ENCODE measurements at places on chromosomes 5 and 9.
A peak's percentile ranks its signal among the peaks of the same experiment; 100 is the strongest.

GRCh38 chr5:122703203-122703602, 71.7 kb upstream of the SNX2 start:
- DNase-seq = no peak

DNA sequence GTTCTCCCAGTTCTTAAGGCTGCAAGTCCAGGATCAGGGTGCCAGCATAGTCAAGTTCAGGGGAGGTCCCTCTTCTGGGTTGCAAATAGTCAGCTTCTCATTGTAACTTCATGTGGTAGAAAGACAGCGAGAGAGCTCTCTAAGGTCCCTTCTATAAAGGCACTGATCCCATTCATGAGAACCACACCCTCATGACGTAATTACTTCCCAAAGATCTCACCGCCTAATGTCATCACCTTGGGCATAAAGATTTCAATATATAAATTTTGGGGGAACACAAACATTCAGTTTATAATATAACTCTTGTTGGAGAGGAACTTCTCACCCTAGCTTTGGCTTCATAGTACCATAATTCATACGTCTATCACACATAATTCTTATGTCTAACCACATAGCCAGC, 203.9 kb upstream of the VLDLR start:
- no peak for DNase-seq

GRCh38 chr9:75139201-75139600, 50.9 kb downstream of the OSTF1 start:
- DNase-seq = no peak

DNA sequence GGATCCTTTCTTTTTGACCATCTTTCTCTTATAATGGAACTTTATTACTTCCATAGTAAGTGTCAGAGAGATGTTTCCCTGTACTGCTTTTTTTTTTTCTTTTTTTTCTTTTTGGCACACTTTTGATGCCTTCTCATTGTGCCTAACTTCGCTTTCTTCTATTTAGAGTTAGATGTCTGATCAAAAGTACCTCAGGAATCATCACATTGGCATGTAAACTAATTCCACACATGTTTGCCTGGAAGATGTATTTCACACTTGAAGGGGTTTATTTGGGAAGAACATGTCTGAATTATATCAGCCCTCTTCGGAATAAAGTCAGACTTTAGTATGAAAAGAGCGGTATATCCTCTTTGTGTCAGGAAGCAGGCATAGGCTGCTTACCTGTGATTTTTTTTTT, 35.1 kb downstream of the SMARCA2 start:
- no peak for DNase-seq

DNA sequence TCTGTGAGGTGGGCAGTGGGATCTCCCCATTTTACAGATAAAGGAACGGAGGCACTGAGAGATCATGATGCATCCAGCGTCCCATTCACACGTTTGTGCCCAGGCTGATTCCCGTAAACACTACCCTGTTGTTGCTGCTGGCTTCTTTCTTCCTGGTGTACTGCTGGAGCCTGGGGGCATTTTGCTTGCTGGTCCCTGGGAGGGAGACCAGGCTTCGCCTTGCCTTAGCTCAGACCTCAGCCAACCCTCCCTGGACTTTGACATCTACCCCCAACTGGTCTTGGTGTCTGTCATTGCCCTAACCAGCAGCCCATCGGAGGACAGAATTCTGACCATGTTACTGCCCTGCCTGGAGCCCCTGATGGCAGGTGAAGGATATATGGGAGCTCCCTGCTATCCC, 82.4 kb downstream of the ZNF618 start:
- DNase-seq = no peak

- DNase-seq = no peak
Measured at GRCh38 chr5:5558102-5558501, 135.6 kb downstream of the ICE1 start.

GRCh38 chr5:11322133-11322532, 561.1 kb upstream of the DAP start:
- peak; percentile 31 for DNase-seq

GRCh38 chr9:124030969-124031451, 19.4 kb downstream of the LHX2 start:
- DNase-seq = no peak

GRCh38 chr9:125749287-125749935, 2.2 kb downstream of the PBX3 start:
- no peak for DNase-seq

DNA sequence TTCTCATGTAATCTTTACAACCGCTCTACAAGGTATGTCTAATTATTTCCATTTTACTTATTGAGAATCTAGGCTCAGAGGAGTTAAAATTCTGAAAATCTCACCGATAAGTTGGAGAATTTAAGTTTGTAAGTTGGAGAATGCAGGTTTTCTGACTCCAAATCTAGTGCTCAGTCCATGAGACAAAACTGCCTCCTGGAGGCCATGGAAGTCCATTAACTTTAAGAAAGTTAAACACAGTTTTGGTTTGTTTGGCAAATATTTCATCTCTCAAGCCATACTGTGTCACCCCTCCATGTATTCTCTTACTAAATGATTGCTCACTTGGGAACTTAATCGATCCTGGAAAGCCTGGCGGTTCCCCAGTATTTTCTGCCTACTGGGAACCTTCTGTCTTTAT, 52.6 kb downstream of the INIP start:
- no peak for DNase-seq

DNA sequence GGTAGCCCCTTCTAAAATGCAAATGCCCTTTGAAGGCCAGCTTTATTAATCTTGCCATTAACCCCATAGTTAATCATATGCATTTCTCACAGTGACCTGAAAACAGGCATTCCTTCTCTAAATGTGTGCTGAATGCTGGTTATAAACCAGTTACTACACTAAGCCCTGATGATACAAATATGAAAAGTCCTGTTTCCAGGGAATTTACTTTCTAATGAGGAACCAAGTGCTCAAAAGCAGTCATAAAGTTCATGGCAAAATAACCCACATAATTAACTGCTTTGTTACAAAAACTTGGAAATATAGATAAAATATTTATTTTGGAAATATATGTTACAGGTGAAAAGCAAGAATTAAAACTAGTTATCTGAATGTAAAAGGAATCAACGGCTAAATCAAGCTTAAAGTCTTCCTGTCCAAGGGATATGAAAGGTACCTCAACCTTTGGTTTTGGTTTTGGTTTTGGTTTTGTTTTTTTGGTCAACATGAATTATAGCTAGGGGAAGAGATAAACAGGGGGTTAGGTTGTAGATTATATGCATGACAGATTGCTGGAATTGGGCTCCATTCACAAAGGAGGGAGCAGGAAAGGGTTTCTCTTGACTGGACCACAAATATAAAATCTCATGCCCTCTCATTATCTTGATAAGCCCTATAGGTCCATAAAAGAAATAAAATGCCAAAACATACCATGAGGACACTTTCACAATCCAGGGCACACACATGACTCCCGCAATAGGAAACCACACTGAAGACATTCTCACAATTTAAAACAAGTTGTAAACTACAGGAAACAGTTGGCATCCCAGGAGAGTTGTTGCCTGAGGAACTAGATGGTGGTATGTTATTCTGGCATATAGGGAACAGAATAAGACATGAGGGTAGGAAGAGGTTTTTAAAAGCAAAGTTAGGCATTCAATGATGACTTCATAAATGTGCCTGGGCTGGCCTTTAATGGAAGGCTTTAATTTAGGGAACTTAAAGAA, 46.7 kb upstream of the MACIR start:
- DNase-seq = no peak

- DNase-seq = no peak
Measured at GRCh38 chr5:91484662-91485061, 101.5 kb upstream of the ARRDC3 start.

GRCh38 chr5:119022017-119022745, 33.8 kb upstream of the DTWD2 start:
- no peak for DNase-seq

- no peak for DNase-seq
Measured at GRCh38 chr5:32326216-32326772, 13.6 kb upstream of the MTMR12 start.

- DNase-seq = no peak
Measured at GRCh38 chr5:139592289-139592688, 31.1 kb downstream of the UBE2D2 start.

DNA sequence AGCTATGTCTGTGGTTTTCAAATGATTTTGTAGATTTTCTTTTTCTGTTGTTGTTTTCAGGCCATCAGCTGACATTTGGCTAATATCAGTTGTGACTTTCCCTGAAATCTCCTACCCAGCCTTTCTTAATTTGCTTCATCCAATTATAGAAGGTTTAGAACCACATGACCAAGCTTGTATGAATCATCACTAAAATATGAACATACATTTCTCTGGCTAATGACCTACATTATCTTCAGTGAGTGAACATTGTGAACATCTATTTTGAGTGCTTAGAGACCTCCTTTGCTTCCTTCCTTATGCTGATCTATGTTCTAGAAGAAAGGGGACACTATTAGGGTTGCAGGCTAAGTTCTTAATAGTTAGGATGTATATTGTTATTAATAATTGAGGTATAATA, 532.5 kb downstream of the RAB3C start:
- DNase-seq = no peak

GRCh38 chr5:39870137-39870536, 445.4 kb upstream of the DAB2 start:
- DNase-seq = no peak

- no peak for DNase-seq
Measured at GRCh38 chr9:126701813-126702140, 88.0 kb downstream of the LMX1B start.

- DNase-seq = peak; percentile 32
Measured at GRCh38 chr9:128244837-128245231, 31.0 kb downstream of the GOLGA2 start.

DNA sequence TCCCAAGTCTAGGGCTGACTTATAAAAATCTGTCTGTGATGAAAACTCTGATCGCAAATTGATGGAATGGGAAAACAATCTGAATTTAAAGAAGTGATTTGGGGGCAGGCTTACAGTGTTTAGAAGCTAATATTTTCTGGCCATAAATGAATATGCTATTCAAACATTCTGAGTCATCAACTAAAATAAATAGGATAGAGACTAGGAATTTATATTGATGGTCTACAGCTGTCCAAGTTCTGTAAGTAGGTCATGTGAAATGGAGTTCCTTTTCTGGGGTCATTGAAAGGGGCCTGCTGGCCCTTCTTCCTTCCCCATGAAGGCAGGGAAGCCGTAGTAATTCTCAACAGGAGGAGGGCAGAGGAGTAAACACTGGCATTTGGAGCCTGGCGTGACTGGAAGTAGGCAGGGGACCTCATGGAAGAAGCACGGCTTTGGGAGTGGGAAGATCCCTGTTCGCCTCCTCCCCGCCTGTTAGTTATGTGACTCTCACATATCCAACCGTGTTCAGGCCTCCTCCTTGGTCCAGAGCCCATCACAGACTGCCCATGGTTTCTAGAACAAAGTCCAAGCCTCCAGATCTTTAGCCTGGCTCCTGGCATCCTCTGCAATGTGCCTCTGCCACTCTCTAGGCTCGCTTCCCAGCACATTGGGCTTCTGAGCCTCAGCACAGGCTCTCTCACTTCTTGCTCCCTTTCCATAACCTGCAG, 31.7 kb downstream of the ALG2 start:
- no peak for DNase-seq

DNA sequence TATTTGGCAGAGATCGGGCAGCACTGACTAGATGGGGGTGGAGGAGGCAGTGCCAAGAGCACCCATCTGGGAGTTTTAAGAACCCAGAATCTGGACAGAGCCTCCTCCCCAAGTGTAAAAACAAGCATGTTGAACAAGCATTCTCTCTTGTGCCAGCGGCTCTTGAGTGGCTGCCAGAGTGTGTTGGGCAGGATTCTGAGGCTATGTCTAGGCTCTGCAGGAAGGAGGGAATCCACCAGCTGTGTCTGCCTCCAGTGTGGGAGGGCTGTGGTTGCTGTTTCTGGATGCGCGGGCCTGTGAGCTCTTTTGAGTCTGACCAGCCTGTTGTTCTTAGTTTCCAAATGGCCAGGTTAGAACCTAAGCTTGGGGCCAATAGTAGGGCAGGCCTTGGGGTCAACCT, 39.8 kb downstream of the HMCN2 start:
- no peak for DNase-seq

GRCh38 chr5:154388842-154389241, 57.0 kb upstream of the SAP30L start:
- DNase-seq = no peak

DNA sequence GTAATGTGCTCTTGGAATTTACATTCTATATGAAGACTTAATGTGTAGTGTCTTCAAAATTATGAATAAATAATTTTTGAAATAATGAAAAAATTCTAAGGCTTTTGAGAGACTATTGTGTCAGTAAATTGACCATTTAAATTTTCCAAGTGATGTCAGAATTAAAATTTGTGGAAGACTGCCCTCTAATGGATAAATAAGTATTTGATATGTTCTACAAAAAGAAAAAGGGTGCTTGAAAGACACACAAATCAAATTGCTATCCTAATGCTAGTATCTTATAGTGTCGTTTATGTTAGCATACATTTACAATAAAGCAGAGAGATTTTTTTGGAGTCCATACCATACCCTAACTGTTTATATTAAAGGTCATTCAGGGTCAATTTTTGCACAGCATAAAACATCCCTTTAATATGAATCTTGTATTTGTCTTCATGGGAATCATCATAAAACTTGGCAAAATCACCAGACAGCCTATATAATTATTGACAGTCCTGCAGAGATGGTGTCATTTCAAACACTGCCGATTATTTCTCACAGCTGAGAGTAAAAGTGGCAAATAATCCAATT, 120.8 kb upstream of the SLC27A6 start:
- DNase-seq = no peak

- no peak for DNase-seq
Measured at GRCh38 chr9:121206516-121207370, 5.1 kb upstream of the RAB14 start.

- DNase-seq = no peak
Measured at GRCh38 chr5:139037732-139038131, 160.4 kb downstream of the SIL1 start.

DNA sequence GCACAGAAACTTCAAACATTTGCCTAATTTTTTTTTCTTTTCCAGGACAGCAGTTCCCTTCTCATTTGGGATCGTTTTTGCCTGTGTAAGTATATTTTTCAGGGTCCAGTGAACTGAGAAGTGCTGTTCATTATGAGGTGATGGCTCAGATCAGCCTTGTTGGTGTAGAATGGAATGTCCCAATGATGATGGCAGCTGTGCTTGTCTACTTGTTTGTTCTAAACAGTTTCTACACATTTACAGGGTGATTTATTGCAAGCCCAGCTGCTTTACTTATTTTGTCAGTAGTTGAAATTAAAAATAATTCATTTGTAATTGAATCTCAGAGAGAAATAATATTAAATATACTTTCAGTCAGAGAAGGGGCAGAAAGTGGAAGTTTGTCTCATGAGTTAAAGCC, 337.6 kb upstream of the SEMA6A start:
- no peak for DNase-seq

- DNase-seq = no peak
Measured at GRCh38 chr9:23979491-23979890, 153.5 kb upstream of the ELAVL2 start.

GRCh38 chr5:168734119-168734518, 155.0 kb upstream of the PANK3 start:
- DNase-seq = no peak

GRCh38 chr5:64947801-64948200, 179.1 kb downstream of the CWC27 start:
- DNase-seq = no peak

Data from CD4-positive, alpha-beta T cell treated with Interleukin-15 for 1 hour (primary cell).